Astrocyte of the cerebellum (primary cell): ENCODE measurements at places on chromosomes 1 and 21.

GRCh38 chr1:193926956-193927355 lies 740.5 kb upstream of the B3GALT2 start:
- no peak for DNase-seq

DNA sequence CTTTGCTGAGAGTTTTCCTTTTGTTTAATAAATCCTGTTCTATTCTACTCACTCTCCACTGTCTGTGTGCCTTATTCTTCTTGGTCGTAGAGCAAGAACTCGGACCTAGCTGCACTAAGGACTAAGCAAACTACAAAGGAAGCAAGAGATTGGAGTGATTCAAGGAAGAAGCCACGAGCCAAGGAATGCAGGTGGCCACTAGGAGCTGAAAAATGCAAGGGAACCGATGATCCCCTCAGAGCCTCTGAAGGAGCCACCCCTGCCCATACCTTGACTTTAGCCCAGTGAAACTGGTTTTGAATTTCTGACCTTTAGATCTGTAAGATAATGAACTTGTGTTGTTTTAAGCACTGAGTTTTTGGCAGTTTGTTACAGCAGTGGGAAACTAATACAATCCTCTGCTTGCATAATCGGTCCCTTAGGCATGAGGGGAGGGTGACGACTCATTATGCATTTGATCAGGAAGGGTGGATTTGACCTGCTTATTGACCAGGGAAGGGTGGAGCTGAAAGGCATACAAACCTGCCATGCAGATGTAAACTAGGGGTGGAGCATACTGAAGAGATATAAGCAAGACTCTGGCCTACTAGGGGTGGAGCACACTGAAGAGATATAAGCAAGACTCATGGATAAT lies 6.2 kb upstream of the CA6 start:
- DNase-seq = no peak

- no peak for DNase-seq
These were observed at the start of gene TMEM125 for GRCh38 chr1:43269627-43270375. TSS of gene TMEM125 (plus strand) at chr1:43269983. CDS start at chr1:43272723, 2,740 bp downstream.

DNA sequence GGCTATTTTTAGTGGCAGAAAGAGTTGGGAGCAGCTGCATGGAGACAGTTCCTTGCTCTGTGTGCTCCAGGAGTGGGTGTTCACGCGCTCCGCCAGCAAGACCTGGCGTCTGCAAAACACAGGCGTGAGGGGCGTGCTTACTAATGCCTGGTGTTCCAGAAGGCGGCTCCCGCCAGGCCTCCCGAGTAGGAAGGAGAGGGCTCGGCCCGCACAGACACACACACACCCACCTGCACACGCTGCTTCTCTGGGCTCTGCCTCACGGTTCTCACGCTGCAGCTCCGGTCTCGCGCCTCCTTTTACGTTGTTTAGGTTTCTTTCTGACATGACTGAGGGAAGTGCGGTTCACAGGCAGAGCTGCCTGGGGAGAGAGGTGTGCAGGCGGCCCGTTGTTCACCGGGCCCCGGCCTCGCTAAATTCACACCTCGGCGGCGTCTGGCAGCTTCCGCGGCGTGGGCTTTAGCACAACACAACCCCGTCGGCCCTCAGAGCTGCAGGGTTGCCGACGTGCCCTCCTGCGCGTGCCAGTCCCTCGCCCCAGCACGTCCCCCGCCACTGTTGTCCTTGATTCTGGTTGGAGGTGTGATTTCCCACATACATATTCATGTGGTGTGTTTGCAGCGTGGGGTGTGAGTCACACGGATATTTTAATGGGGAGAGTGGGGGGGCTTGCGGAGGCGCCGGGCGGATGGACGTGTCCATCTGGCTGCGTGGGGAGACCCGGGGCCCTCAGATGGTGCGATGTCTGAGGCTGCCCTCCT lies 77.0 kb downstream of the SKI start:
- DNase-seq = no peak

DNA sequence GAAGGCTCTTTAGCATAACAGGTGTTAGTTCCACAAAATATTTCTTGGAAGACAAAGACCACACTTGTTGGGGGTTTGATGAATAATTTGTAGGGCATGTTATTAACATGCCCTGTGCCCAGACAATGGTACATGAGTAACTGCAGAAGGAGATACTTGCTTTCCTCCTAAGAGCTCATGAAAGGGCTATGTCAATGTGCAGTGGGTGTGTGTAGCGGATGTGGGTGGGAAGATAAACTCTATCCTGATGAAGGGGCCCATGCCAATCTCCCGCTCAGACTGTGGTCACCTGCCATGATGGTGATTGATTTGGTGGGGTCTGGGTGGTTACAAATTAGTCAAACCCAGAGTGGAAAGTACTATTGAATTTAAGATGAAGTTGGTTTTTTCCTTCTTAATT lies 69.8 kb upstream of the DNAH14 start:
- DNase-seq = no peak

GRCh38 chr1:111592389-111593361 lies 26.9 kb upstream of the RAP1A start:
- DNase-seq = peak; percentile 60

DNA sequence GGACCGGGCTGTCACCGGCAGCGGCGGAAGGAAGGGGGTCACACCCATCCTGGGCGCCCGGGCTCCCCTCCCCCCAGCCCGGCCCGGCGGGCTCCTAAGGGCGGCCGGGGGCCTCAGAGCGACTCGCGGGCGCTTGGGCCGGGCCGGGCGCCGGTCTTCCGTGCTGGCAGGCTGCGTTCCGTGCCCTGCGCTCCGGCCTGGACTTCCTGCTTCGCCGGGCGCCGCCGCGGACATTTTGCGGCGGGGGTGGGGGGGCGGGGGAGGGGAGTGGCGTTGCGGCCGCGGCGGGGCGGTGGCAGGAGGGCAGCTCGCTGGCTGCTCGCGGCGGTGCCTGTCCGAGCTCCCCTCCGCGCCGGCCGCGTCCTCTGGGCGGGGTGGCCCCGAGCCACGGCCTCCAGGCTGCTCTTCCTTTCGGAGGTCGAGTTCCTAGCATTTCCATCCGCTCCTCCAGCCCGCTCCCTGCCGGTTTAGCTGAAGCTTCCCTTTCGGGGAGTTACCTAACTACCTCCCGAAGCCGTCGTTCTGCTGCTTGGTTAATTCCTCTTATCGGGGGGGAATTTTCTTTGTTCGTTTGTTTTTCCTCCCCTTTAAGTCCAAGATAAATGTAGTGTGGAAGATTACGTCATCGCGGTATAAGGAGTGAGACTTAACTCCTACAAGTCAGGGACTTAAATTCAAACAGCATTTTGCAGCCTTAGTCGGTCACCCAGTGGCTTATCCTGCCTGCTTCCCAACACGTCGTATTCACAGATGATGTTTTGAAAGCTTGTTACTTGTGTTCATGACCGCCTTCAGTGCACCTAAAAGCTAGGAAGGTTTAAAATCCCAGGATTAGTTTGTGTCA lies 730 bp downstream of the CDC42 start:
- peak; percentile 58 for DNase-seq

GRCh38 chr1:30929135-30929889 lies 20.8 kb upstream of the SDC3 start:
- no peak for DNase-seq

DNA sequence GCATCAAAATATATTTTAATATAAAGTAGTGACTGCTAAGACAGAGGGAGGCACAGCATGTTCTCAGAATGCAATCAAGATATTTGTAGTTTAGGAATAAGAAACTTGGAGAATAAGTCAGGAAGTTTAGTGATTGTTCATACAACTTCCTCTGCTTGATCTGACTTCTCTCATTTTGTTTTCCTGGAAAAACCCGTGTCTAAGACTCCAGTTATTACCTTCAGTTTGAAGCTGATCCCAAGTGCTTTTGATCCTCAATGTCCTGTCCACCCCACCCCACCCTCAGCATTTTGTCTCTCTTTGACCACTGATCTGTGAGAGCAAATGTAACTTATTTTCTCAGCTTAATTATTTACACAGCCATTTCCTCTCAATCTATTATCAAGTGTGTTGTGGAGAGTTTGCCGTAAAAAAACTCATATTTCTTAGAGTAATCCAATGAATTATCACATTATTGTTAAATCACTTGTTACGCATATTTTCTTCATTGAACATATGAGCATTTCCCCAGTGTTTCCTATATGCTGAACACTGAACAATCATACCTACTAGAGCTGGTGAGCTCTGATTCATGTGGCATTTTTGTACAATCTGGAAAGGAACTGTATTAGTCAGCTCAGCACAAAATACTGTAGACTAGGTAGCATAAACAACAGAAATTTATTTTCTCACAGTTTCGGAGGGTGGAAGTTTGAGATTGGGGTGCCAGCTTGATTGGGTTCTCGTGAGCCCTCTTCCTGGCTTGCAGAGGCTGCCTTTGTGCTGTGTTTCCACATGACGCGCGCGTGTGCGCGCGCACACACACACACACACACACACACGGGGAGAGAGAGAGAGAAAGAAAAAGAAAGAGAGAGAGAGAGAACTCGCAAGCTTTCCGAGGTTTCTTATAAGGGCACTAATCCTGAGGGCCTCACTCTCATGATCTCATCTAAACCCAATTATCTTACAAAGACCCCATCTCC lies 65.5 kb upstream of the DPYD start:
- no peak for DNase-seq

GRCh38 chr1:1562556-1563195 lies 12.0 kb downstream of the SSU72 start:
- DNase-seq = no peak

- DNase-seq = no peak
These were observed 182.8 kb downstream of the PLPP3 start for GRCh38 chr1:56396581-56396980.

GRCh38 chr21:42406866-42407265 lies 3.2 kb downstream of the UBASH3A start:
- no peak for DNase-seq
